ENCODE measurements at places on chromosomes 7 and 10. TPM values are rescaled to one million over a fixed set of nuclear protein-coding genes. Genes with fewer than 3 reads are reported as not detected.

GRCh38 chr7:134737566-134738345, 41.7 kb upstream of the CALD1 start:
- DNase-seq = no peak

DNA sequence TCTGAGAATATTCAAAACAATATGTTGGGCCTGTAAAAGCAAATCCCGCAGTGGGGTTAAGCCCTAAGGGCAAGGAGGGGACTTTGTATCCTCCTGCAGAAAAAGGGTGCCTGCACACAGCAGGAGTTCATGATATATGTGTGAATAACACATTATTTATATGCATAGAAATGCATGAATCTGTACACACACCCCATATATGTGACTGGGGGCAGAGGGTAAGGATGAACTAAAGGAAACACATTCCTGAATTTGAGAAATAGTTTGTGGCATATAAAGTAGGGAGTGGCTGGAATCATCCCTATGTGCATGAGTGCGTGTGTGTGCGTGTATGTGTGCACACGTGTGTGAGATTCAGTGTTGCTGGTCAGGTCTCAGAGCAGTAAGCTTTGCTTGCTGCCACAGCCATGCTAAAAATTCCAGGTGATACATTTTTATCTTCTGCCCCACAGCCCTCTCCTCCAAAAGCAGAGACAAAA, 18.9 kb downstream of the ENO4 start:
- DNase-seq = no peak

DNA sequence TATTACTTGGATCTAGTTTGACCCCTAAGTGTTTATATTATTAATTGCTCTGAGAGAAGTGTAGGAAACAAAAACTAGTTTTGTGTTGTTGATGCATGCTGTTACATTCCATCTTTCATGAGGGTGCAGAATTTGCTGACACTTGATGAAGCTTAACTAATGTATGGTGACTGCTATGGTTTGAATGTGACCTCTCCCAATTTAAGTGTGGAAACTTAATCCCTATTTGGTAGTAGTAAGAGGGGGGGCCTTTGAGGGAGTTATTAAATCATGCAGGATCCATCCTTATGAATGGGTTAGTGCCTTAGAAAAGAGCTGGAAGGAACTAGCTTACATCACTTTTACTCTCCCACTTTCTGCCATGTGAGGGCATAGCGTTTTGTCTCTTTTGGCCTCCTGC, 142.5 kb downstream of the PCLO start:
- DNase-seq = no peak

The MAGI2 gene
- total RNA-seq = 0.44 TPM

- no peak for DNase-seq
These were observed 7.0 kb downstream of the TNKS2 start for GRCh38 chr10:91805110-91805838.

DNA sequence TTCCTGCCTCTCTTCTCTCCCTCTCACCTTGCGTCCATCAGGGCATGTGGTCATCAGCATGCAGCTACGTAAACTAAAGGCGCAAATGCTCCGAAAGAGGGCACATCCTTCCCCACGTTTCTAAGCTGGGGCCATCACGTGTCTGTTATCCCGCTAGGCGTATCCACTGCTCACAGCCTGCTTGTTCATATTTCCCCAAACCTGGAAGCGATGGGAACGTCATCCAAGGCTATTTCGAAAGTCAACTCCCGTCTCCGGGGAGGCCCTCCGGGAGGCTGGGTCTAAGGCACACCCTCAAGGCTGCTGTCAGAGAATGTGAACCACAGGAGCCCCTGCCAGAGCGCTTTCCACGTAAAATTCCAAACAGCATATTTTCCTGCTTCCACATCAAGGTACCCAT, 199.2 kb downstream of the DIP2C start:
- no peak for DNase-seq

GRCh38 chr10:121864653-121865052, 63.2 kb downstream of the ATE1 start:
- no peak for DNase-seq

GRCh38 chr7:141381794-141382427, 169.3 kb upstream of the AGK start:
- no peak for DNase-seq

The CLCN1 gene
- not detected for total RNA-seq

- no peak for DNase-seq
These were observed 94.3 kb downstream of the PRPF18 start for GRCh38 chr10:13681095-13681494.

DNA sequence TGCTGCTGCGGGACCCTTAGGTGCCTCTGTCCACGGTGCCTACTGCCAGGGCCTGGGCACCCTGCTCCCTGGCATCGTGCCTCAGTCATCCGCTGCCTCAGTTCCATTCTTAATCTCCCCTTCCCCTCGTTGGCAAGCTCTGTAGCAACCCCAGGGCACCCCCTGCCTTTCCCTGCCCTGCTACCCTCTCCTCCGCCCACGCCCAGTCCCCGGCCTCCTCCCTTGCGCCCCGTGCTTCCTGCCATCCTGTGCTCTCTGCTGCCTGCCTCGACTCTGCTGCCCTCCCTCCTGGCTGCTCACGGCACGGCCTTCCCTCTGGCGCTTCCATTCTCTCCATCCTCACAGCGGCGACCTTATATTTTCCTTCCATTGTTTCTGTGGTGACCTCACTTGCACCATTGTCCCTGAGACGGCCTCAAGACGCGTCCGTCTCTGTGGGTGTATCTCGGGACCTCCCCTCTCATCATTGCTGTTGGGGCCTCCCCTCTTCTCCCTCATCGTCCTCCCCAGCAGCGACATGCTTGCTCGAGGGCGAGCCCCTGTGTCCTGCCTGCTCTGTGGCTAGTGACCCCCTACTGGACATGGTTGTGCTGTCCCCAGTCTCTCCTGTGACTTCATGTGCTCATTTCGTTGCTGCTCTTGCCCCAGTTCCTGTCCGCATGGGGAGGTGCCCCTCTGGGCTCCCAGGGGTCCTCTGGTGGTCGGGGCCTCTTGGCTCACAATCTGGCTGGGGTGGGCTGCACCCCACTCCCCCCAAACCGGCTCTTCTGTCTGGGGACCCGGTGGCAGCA, 35.3 kb downstream of the AGAP3 start:
- no peak for DNase-seq

GRCh38 chr7:107850216-107850615, 40.8 kb upstream of the DLD start:
- DNase-seq = no peak
